Substantia nigra (tissue), 51 donors: ENCODE measurements at places on chromosomes 4 and X.

GRCh38 chr4:9893329-9894108, 112.1 kb downstream of the DRD5 start:
- DNase-seq, result no peak

DNA sequence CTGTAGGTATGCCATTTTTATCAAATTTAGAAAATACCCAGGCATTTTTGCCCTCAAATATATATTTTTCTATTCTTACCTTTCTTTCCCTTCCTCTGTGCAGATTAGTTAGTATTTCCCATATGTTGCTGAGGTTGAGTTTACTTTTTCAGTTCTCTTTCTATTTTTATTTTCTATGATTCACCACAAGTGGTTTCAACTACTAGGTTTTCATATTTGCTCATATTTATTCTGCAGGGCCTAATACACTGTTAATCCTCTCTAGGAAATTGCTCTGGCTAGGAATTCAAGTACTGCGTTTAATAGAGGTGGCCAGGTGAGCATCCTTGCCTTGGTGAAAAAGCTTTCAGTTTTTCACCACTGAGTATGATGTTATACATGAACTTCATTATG, 1535.3 kb upstream of the PCDH10 start:
- no peak for DNase-seq

- no peak for DNase-seq
Measured at GRCh38 chr4:57905965-57906364, 795.8 kb upstream of the IGFBP7 start.

DNA sequence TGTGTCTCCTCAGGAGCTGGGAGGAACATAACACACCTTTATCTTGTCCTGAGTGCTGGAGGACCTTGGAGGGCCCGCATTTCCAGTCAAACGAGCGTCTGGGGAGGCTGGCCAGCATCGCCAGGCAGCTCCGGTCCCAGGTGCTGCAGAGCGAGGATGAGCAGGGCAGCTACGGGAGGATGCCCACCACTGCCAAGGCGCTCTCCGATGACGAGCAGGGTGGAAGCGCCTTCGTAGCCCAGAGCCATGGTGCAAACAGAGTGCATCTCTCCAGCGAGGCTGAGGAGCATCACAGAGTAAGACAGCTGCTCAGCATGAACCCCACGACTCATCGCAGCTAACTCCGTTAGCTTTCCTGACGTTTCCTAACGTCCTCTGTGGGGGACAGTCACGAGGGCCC, 430 bp downstream of the TRIML1 start:
- no peak for DNase-seq

- DNase-seq, result no peak
Measured at GRCh38 chr4:124589786-124590185, 122.7 kb downstream of the ANKRD50 start.

GRCh38 chrX:39758791-39759525, 338.8 kb downstream of the BCOR start:
- DNase-seq, result no peak

GRCh38 chrX:102067966-102068723, 57.3 kb upstream of the TCEAL2 start:
- DNase-seq, result no peak

GRCh38 chr4:48027653-48028052, 11.1 kb downstream of the NIPAL1 start:
- DNase-seq, result no peak

DNA sequence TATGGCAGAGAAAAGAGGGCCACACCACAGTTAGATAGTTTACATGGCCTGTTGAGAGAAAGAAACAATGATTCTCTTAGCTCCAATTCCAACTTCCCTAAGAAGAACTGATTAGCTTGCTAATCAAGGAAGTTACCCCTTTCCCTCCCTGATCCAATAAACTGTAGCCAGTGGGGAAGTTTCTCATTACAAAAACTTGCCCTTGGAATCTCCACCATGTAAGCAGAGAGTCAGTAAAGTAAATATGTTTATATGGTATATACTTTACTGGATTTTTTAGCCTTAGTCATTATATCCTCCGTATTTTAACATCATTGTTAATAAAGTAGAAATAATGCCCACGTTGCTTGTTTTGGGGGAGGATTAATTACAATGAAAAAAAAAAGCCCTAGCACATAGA, 7.7 kb upstream of the ADGRL3 start:
- DNase-seq, result no peak

DNA sequence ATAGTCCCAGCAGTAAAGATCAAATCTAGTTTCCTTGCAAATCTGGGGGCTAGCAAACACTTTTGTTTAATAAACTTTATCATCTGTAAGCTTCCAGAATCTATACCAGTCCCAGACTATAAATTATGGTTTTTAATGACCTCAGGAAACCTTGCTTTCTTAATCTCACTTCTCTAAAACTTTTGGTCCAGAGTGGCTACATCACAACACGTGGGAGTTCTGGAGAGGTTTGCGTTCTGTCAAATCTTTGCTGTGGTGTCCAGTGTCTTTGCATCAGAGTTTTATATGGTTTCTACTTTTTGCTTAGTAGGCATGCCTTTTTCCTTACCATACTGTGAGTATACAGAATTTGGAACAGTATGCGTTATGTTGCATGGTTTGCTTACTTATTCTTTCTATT, 193.9 kb downstream of the ANK2 start:
- no peak for DNase-seq

DNA sequence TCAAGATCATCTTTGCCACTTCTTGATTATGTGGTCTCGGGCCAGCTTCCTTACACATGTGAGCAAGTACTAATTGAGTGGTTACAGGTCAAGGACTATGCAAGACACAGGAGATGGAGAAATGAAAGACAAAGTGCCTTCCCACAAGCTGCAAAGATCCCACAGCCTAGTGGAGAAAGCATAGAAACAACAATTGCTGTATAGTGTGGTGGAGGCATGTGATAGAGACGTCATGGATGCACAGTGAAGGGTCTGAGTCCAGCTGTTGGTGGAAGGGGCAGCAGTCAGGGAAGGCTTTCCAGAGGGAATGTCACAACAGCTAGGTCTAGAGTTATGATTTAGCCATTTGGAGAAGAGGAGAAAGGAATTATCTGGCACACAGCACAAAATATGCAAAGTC, 210.6 kb downstream of the KDR start:
- DNase-seq, result no peak

- DNase-seq, result no peak
Measured at GRCh38 chr4:147560625-147561024, 56.6 kb upstream of the TMEM184C start.

- no peak for DNase-seq
Measured at GRCh38 chrX:40683245-40683644, 35.9 kb upstream of the CXorf38 start.

DNA sequence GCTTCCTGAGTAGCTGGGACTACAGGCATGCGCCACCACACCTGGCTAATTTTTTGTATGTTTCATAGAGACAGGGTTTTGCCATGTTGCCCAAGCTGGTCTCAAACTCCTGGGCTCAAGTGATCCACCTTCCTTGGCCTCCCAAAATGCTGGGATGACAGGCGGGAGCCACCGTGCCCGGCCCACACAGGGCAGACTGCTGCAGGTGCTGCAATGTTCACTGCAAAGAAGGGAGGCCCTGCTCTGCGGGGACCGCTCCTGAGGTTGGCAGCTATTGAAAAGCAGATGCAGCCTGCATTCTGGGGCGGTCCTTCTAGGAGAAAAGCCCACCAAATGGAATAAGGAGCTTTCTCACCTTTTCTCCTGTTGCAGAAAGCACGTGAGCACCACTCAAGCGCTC, 5.0 kb downstream of the ARSD start:
- no peak for DNase-seq

- no peak for DNase-seq
Measured at GRCh38 chrX:17563515-17563914, 173.8 kb upstream of the SCML1 start.

- DNase-seq, result no peak
Measured at GRCh38 chrX:38660395-38661102, 99.2 kb downstream of the TSPAN7 start.

- no peak for DNase-seq
Measured at GRCh38 chr4:124095621-124096020, 616.9 kb downstream of the ANKRD50 start.

GRCh38 chr4:75306506-75306905, 207.7 kb downstream of the RCHY1 start:
- DNase-seq, result no peak

GRCh38 chr4:46432923-46433322, 43.0 kb upstream of the GABRA2 start:
- no peak for DNase-seq

DNA sequence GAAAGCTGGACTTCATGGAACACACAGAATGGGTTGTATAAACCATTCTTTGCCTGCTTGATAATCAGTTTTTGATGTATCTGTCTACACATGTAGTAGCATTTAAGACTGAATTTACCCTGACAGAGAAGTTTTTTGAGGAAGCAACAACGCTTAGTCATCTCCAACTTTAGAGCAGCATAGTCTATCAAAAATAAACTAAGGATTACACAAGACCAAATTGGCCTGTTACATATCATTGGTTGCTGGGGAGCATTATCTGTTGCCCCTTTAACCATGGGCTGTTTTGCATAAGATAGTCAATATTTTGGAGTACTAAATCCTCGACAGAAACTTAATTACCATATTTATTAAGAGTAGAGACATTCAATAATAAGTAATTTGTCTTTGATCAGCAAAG, 347.4 kb downstream of the FAM47B start:
- no peak for DNase-seq

DNA sequence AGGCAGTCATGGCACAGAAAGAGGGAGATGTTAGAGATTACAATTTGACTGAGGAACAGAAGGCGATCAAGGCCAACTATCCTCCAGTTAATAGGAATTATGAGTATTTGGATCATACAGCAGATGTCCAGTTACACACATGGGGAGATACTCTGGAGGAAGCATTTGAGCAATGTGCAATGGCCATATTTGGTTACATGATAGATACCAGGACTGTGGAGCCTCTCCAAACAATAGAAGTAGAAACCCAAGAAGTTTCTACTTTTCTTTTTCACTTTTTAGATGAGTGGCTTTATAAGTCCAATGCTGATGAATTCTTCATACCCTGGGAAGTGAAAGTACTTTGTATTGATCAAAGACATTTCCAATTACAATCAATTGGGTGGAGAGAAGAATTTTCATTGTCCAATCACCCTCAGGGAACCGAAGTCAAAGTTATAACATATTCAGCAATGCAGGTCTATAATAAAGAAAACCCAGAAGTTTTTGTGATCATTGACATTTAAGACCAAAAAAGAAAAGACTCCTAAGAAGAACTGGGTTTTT, 139.1 kb downstream of the MAB21L2 start:
- no peak for DNase-seq

- no peak for DNase-seq
Measured at GRCh38 chrX:63424063-63424462, 72.9 kb upstream of the SPIN4 start.

- DNase-seq, result no peak
Measured at GRCh38 chrX:156000361-156000926, 2.9 kb downstream of the IL9R start.

GRCh38 chr4:3340700-3341083, 47.9 kb downstream of the RGS12 start:
- no peak for DNase-seq

GRCh38 chrX:108541286-108541685, 101.6 kb downstream of the COL4A5 start:
- DNase-seq, result no peak

GRCh38 chr4:45079616-45080015, 353.3 kb upstream of the GNPDA2 start:
- DNase-seq, result no peak

DNA sequence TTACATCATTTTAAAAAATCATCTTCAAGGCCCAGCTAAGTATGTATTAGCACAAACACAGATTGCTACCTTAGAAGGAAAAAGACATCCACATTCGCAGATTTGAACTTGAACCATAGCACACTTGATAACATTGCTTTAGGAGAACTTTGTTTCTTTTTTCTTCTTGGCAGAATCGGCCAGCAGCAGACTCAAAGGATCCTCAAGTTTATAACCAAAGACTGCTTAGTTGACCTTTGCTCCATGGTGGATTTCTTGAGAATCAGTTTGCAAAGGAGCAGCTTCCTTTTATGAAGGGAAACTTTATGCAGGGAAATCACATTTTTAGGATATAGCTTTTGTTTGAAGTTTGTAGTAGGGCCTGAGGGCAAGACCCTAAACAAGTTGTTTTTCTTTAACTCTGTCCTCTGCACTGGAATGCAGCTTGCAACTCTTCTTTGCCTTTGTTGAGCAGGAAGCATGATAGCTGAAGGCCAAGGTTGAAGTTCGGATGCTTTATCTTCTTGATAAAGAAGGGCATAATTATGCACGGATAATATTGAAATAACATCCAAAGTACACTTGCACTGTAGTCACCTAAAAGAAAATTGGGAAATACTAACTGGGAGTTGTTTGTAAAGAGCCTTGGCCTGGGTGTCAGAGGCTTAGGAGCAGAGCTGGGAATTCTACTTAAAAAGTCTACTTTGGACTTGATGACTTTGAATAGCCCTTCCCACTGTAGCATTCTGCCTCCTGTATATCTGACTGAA, 78.4 kb downstream of the CDS1 start:
- no peak for DNase-seq

GRCh38 chrX:14899607-14900006, 26.4 kb downstream of the MOSPD2 start:
- DNase-seq, result no peak

DNA sequence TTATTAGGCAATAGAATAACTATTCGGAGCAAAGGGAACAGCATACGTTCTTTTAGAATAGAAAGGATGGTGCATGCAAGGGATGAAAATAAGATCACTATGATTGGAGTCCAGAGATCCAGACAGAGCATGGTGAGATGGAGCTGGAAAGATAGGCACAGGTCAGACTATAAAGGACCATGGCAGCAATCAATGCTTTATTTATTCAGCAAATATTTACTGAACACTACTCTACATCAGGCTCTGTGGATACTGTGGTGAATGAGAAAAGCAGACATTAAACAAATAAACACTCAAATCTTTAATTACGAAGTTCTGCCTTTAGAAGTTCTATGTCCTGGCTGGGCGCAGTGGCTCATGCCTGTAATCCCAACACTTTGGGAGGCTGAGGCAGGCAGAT, 44.7 kb upstream of the ACSL4 start:
- no peak for DNase-seq

GRCh38 chr4:27009539-27009938, 148.9 kb downstream of the STIM2 start:
- no peak for DNase-seq
